NCI-H187 (cell line): ENCODE measurements at places on chromosomes 4 and X.

DNA sequence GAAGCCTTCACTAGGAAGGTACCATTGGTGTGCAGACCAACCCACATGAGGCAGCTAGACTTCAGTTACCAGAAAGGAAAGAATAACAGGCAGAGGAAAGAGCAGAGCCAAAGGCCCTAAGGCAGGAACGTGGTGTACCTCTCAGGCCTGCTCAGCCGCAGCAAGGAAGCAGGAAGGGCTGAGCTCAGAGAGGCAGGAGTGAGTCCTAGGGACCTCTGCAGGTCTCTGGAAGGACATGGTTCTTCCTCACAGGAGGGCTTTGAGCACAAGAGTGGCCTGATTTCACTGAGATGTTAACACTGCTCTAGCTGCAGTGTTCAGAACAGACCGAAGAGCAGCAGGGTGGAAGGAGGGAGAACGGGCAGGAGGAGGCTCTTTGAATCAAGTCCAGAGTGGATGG lies 124.6 kb downstream of the DCHS2 start:
- no peak for DNase-seq

- DNase-seq: no peak
Measured at GRCh38 chrX:139889760-139890159, 43.1 kb downstream of the ATP11C start.

DNA sequence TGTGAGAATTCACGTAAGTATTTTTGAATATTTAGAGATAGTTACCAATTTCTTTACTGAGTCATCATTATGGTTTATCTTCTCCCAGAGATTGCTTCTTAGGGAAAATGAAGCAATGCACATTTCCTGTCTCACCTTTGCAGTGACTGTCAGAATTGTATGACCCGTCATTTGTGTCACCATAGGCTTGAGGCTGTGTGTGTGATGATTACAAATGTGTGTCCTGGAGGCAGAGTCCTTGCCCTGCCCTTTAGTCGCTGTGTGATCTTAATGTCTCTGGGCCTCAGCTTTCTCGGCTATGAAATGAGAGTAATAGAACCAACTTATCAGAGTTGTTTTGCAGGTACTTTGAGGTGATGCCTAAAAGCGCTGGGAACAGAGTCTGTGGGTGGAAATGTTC lies 13.9 kb downstream of the HCCS start:
- no peak for DNase-seq

DNA sequence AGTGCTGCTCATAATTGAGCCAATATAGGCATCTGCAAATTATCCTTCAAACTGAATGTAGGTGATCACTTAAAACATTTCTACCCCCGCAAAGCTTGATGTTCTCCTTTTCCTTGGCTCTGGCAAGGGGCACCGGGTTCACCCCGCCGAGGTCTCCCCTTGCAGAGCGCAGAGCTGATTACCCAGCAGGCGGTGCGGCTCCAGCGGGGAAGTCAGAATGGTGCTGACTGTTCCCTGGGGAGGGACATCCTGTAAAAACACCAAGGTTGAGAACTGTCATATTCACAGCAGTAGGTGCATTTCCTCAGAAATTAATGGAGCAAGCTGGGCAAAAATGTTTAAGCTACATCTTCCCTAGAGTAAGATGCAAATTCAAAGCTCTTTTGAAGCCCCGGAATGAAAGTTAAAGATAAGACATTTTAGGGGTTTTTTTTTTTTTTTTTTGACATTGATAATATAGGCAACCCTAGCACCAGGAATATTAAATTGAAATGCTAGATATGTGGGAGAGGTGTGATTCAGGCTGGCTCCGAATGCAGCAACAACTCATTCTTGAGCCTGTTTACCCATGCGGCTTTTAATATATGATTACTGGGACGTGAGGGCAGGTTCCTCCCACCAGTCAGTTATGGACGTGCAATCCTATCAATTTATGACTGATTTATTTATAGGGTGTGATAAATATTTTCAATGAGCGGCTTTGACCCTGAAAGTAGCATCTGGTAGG lies 767.3 kb upstream of the TENM3 start:
- DNase-seq: no peak

DNA sequence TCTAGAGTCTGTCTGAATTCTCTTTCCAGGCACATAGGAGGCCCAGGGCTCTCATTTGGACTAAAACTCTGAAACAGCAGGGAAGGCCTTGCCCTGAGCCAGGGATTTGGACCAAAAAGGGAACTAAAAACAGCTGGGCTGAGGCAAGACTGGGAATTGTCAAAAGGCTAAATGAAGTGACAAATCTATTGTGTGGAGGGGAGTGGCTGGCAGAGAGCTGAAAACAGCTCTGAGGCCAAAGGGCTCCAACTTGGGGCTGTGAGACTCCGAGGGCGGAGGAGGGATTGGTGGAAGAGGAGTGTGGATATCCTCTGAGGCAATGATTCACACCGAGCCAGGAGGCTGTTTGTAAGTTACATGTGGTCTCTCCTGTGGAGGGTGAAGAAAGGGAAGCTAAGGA lies 63.2 kb downstream of the PHEX start:
- no peak for DNase-seq

GRCh38 chrX:10582945-10583344 lies 37.4 kb downstream of the MID1 start:
- no peak for DNase-seq

DNA sequence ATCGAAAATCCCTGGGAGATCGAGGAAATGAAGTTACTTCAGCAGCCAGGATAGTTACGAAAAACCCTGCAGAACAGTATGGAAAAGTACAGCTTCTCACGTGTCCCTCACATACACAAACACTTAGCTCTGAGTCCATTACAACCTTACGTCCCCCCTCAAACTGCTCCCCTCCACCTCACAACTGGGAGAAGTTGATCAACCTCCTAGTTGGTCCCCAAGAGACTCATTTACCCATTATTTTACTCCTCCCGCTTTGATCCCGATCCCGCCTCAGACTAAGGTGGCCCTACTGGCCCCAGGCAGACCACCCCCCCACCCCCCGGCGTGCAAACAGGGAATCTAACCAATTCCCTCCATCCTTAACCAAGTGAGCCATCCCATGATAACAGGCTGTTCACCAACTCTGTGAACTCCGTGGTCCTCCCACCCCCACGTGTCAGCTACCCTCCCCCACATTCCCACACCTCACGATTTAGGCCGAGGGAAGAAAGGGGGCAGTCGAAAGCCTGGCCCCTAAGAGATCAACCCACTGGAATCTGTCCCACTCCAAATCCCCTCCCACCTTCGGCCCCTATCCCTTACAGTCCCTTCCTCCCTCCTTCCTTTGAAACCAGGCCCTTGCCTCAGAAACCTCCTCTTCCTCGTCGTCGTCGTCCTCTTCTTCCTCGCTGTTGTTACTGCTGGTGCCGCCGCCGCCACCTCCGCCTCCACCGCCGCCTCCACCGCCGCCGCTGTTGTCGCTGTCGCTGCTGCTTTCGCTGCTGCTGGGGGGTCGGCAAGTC lies 755 bp downstream of the ANKRD17 start:
- no peak for DNase-seq

DNA sequence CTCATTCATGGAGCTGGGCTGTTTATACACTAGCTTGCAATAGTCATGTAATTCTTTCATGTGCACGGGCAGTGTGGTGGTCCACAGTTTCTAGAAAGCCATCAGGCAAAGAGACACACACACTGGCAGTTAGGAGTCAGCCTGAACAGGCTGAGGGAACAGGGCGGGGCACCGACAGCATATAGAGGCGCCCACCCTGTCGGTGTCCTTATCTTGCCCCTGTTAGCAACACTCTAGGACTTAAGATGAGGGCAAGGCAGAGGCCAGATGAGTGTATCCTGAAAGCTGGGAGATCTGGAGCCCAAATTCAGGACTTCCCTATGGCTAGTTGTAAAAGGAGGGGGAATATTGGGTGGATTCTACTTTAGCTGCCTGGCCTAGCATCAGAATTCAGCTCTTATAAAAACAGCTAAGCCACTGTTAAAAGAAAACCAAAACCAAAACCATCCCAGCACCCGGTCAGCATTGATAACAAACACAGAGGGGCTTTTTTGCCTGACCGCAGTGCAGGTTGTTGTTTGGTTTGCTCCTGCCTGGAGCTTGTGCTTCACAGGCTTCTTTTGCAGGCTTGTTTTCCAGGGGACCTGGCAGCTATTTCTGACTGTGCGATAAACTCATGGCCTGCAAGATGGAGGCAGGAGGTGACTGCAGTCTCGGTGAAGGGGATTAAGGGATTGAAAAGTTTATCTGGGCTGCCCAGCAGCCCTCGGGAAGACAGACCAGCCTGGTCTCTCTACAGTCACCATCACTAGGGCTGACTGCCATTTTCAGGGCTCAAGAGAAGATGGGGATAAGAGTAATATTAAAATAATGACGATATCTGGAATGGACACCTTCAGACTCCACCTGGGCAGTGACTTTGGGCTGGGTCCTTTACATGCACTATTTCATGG lies 638.9 kb downstream of the MID1IP1 start:
- no peak for DNase-seq

- peak; percentile 45 for DNase-seq
Measured at GRCh38 chr4:88820698-88821415, 123.2 kb upstream of the NAP1L5 start.

GRCh38 chr4:90982813-90983212 lies 855.6 kb downstream of the CCSER1 start:
- DNase-seq: no peak

- no peak for DNase-seq
Measured at GRCh38 chr4:4872314-4872903, 12.9 kb downstream of the MSX1 start.

DNA sequence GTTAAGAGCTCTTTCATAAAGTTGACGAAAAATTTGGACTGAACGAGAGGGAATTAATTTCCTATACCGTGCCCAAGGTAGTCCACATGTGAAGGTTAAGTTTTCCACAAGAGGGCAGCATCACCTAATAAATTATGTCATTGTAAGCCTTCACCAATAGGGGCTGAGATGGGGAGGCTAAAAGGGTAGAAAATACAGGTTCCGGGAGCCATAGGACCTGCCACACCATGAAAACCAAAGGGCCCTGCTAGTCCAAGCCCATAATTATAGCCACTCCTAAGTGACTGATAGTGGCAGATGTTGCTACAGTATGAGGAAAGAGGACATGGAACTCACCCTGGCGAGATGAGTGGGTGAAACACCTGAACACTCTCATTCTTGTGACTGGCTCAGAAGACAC lies 122.2 kb downstream of the SHROOM4 start:
- DNase-seq: no peak

DNA sequence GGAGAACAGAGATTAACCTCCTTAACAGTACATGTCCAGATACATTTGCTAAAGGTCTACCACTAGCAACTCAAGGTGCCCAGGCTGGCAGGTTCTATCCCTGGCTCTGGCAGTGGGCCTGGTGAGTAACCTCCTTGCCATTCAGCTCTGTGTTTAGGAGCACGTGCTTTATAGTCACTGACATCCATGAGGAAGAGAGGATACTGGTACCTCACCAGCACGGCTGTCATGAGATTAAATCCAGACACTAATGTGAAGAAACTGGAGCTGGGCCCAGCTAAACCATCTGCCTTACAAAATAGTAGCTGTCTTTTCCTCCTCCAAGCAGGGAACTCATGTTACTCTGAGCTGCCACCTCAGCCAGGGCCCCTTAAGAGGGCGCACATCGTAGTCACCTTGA lies 45.3 kb downstream of the GPRASP3 start:
- DNase-seq: no peak

DNA sequence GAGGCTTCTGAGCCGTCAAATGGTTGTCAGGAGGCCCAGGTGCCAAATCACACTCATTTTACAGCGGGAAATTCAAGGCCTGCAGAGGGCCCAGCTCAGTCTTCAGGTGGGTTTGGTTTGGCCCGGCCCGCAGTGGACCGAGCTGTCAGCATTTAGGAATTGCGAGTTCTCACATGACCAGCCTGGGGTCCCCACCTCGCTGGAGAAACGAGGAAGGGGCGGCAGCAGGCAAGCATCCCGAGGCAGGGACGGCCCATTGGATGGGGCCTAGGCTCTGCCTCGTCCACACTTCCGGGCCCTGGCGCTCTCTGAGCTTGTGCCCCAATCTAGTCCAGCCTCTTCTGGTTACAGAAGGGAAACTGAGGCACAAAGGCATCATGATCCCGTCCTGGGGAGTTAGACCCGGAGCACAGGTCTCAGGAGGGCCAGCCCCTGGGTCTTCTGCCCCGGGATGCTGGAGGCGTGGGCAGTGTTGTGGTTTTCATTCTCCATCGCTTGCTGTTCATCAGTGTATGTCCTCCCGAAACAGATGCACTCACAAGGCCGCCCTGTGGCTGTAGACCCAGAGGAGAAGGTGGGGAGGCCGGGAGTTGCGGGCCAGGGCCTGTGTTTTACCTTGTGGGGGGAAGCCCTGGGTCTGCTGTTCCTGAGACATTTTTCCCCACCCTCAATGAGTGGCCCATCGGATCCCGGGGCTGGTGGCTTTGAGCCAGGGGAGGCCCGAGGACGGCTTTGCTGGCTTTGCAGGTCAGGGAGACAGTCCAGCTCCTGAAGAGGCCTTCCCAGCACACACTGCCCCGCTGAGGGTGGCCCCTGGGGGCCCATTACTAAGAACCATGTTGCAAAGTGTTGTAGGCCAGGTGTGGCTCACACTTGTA lies 8.9 kb downstream of the PSAPL1 start:
- no peak for DNase-seq

DNA sequence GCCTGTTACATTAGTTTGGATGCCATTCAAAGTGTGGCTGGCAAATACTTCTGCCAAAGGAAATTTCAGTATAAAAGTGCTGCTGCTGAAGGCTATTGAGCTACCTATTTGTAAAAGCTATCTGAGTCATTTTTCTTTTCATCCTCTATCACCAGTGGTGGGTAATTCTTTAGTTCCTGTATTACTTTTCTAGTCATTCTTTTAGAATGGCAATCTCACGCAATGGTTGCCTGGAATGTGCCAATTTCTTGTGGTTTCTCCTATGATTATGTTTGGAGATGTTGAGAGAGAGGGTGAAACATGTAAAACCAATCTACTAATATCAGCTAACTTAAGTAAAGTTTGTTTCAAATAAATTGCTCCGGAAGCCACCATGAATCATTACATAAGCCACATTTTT lies 685.0 kb downstream of the RAPGEF2 start:
- no peak for DNase-seq

DNA sequence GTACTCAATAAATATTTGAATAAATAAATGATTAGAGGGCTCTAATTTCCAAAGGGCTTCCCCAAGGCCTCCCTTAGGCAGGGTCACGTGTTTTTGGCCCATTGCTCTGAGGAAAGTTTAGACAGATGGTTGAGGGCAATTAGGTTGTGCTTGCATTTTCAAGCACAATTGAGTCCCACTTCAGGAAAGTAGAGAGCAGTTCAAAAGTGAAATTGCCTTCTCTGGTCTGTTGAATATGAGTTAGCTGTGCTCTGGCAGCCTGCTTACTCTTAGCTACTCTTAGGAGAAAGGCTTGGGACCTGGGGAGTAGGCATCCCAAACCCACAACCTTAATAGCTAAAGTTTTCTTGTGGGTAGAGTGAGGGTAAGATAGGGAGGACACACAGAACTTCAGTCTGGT lies 9.0 kb upstream of the DRP2 start:
- DNase-seq: peak; percentile 11
